ENCODE measurements at places on chromosomes 11 and 22.

DNA sequence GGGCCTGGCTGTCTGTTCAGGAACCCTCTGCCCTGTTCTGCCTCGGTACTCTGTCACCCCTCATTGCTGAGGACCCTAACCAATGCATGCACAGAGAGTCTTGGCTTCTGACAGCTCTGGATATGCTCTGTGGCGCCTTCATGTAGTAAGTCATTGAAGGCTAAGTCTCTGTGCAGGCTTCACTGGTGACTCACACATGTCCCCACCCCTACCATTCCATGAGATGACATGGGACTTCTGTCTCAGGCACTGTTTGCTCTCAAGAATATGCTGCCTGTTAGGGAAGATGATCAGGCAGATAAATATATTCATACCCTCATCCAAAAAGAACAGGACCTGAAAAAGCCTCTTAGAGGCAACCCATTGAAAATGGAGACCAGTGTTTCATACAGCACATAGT lies 43.6 kb upstream of the HORMAD2 start:
- DNase-seq = no peak

DNA sequence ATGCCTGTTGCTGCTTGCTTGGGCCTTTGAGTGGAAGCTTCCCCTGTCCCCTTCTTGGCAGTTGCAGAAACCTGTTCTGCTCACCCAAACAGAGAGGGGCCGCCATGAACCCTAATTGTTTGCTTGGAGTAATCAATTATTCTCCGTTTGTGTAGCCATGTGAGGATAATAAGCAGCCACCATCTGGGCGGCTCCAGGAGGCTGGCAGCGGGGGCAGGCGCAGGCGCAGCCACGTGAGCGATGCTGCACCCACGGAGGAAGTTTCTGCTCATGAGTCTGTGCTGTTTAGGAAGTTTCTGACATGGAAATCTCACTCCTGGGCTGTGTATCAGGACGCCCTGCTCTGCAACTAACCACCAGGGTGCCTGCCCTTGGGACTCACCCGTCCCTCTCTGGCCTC lies 90.1 kb downstream of the MPPED1 start:
- no peak for DNase-seq

- DNase-seq = no peak
Observed at GRCh38 chr11:72718101-72718501, 34.1 kb downstream of the ARAP1 start.

- DNase-seq = no peak
Observed at GRCh38 chr11:66568124-66568916, at the start of gene CTSF. Gene CTSF, minus strand, starts transcription at chr11:66568606. Its CDS starts 120 bp downstream, at chr11:66568486.

GRCh38 chr22:36757668-36758211 lies 18.2 kb downstream of the IFT27 start:
- no peak for DNase-seq

DNA sequence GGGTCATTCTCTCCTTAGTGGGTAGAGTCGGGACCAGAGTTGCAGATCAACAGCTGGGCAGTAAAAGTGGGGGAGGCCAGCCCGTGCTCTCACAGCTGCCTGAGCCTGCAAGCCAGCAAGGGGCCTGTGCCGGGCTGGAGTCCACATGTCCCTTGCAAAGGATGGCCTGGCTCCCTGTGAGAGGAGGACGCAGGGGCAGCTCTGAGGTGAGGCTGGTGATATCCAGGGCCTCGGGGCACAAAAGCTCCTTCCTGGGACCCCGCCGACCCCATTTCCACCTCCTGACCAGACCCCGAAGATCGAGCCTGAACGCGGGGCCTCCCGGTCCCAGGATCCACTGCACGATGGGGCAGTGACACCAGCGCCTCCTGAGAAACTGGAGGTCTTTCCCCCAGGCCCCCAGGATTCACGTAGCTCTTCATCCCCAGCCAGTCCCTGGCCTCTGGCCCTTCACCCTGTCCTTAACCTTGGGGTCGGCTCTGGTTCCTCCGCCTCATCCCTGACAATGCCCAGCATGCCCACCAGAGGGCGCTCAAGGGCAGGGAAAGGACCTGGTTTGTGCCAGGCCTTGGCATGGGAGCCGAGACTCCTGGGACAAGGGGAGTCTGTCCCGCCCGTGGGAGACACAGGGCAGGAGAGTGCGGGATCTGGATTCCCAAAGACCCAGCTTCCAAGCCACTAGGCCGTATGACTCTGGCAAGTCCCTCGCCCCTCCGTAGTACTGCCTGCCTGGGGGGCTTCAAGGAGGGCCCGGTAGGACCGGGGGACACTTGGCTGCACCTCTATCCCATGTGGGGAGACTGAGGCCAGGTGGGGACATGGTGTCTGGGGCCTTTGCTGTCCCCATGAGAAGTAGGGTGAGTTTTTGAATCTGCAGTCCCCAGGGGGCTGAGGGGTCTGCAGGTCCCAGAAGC lies 17.8 kb upstream of the WNT7B start:
- DNase-seq = no peak

GRCh38 chr11:65787649-65788622 lies 1.1 kb downstream of the OVOL1 start:
- no peak for DNase-seq

GRCh38 chr11:70771099-70771885 lies 373.0 kb downstream of the CTTN start:
- DNase-seq = no peak

Measured in urinary bladder (tissue), 4 donors.